ENCODE measurements at places on chromosomes 12 and 14.

DNA sequence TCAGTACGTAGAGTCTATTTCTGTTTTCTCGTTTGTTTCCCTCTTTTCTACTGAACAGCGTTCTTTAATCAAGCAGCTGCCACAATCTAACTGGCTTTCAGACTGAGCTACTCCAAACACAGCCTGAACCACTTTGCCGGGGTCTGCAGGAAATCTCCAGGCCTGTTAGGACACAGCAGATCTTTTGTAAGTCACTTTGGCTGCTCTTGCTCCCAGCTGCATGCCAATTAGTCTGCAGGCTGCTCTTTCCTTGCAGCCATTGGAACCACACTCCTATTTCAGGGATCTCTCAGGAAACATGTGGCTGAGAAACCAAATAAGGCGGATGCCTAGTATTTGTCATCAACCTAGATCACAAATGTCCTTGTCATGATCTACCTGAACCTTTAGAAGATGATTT is 73.6 kb downstream of the TMTC1 start:
- DNase-seq = no peak

GRCh38 chr12:12323591-12323990 is 26.5 kb downstream of the MANSC1 start:
- no peak for DNase-seq

- no peak for DNase-seq
These were observed 125.6 kb upstream of the FGD4 start for GRCh38 chr12:32273712-32274111.

- no peak for DNase-seq
These were observed 550.3 kb downstream of the FSCB start for GRCh38 chr14:43956741-43957140.

- DNase-seq = no peak
These were observed 109.1 kb upstream of the PLXNC1 start for GRCh38 chr12:94039199-94039840.

DNA sequence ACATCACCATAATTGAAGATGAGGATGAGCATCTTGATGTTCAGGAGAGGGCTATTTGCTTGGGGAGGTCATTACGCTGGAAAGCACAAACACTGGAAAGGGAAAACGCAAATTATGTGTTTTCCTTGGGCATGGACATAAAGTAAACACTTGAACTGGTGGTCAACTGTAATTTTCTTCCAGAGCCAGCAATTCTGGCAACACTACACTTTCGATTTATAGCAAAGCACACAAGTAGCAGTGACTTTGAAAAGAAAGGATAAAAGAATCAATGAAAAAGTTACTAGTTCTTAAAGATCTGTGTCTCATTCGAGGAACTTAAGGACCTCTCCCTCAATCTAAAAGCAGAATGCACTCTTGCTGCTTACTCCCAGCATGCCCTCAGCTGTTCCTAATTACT is 2.2 kb downstream of the CLEC14A start:
- DNase-seq = no peak

GRCh38 chr12:112375105-112375504 is 7.1 kb downstream of the HECTD4 start:
- DNase-seq = no peak

- DNase-seq = peak; percentile 42
These were observed 17.9 kb upstream of the PTGR2 start for GRCh38 chr14:73833530-73834260.

DNA sequence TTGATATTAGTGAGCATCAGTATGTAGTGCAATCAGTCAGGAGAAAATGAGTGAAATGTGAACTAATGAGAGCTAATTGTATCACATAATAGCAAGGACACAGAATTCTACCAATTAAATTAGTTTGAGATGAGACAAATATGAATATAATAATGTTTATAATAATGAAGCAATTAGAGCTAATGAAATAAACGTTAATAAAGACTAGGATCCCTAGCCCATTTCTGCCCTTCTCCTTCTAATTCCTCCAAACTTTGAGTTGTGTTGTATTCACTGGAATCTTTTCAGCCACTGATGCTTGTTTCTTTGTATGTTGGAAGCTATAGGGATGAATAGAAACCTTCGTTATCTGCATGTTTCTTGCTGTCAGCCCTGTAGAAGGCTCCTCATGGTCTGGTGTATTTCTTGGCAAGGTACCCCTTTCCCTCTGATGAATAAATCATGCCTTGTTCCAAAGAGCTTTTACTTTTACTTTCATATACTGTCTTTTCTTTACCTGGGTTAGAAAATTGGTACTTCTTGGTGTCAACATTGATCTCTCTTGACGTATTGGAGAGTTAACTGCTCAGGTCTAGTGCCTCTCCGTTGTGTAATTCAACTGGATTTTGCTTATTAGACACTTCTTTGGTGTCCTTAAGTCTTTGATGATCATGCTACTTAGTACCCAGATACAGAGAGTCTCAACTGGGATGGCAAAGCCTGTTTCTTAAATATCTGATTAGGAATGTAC is 154.8 kb downstream of the PTCSC3 start:
- DNase-seq = no peak

DNA sequence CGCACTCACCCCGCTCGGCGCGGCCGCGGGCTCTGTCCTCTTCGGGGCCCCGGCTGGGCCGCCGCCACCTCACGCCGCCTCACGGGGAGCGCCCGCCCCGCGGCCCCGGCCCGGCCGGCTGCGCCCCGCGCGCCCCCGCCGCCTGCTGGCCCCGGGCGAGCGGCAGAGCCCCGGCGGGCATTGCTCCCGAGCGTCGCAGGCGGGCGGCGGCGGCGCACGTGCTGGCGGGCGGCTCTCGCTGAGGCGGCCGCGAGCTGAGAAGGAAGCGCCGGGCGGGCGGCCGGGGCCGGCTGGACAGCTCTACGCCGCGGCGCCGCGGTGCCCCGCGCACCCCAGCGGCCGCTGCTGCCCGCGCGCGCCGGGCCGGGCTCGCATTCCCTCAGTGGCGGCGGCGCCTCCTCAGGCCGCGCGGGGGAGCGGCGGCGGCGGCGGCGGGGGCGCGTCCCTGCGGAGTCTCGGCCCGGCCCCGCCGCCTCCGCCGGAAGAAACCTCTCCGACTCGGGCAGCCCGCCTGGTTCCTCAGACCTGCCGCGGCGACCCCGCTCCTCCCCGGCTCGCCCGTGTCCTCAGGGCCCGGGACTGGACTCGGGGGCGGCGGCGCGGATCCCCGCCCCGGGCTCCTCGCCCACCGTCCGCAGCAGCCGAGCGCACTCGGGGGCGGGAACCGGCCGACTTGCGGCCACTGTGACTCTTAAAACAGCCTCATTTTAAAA is at the start of gene PITPNM2:
Gene PITPNM2 (minus strand): TSS at position 347 of the 713 bp plus-strand sequence. CDS start 116,500 bp downstream, outside the sequence.
- DNase-seq = peak; percentile 25

- DNase-seq = no peak
These were observed 41.6 kb downstream of the SMUG1 start for GRCh38 chr12:54147186-54147585.

GRCh38 chr12:31768046-31768445 is 39.2 kb upstream of the AMN1 start:
- no peak for DNase-seq

DNA sequence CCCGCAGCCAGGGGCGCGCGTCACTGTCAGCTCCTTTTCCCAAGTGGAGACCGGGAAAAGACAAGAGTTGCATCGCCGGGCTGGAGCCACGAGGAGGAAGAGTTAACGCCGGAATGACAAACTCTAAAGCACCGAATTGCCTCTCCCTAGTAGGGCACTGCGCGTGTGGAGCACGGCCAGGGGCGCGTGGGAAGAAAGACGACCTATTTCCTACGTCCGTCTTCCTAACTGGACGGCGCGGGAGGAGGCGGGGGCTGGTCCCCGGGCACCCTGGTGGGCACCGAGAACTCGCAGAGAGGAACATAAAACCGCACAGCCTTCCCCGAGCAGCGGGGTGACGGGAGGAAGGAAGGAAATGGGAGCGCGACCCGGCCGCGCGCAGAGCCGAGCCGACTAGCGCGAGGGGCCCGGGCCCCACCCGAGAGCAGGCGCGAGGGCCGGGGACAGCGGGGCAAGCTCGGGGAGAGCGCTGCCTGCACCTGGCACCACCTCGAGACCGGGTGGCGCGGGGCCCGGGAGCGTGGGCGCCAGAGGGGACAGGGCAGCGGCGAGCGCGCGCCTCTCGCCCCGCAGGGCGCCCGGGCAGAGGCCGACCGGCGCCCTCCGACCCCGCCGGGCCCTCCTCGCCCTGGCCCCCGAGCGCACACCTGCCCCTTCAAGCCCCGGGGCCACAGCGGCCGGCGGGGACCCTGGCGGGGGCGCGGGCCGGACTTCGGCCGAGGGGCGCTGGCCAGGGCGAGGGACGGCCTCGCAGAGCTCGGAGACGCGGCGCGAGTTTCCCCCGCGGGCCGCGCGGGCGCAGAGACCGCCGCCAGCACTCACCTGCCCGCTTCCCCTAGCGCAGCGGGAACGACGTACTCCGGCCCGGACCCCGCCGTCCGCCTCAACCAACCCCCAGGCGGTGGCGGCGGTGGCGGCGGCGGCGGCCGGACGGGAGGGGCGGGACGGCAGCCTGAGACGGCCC is at the start of gene SETD3:
Gene SETD3 (minus strand): TSS at position 954 of the 964 bp plus-strand sequence. CDS start 15,054 bp downstream, outside the sequence.
- peak; percentile 7 for DNase-seq

DNA sequence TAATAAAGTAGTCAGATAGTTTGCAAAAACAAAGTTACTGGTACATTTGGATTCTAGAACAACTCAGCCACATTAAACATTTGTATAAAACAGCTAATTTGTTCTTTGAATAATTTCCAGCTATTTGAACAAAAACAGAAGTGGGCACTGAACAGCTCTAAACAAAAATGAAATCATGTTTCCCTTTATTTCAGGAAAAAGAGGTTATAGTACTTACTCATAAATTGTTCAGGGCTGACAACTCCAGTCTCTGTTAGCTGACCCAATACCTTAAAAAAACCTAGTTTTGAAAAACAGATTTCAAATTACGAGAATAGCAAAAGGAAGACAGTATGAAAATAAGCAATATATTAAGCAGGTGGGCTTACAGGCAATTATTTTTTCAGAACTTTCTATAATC is 8.2 kb downstream of the GNPNAT1 start:
- no peak for DNase-seq

DNA sequence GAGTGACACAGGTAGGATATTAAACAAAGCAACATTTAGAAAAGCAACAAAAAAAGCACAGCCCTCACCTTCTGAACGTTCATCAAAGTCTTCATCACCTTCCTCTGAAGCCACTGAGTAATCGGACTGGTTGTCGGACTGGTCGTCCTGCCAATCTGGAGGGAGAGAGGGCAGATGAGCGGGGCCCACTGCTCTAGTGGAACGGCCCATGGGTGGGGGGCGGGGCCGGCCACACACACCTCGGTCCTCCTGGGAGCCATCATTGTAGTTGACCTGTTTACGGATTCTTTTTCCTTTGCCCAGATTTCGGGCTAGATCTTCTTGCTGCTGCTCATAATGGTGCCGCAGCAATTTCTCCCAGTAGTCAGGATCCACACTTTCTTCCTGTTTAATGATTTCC is 14.9 kb upstream of the NOP2 start:
- no peak for DNase-seq

GRCh38 chr12:46342562-46343033 is 30.0 kb downstream of the SLC38A2 start:
- peak; percentile 56 for DNase-seq

DNA sequence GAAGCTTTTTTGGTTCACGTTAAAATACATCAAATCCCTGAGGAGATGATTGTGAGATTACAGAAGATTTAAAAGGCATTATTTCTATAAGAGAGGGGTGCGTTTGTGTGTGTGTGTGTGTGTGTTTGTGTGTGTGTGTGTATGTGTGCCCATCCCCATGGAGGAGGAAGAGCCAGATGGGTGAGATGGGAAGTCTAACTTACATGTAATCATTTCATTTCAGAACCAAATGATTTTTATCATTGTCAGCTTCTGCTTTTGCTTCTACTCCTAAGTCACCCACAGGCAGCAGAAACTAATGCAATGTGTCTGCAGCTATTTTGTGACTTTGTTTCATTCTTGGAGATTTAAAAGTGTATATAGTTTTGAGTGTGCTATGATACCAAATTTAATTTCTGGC is 68.7 kb downstream of the SLC4A8 start:
- no peak for DNase-seq

DNA sequence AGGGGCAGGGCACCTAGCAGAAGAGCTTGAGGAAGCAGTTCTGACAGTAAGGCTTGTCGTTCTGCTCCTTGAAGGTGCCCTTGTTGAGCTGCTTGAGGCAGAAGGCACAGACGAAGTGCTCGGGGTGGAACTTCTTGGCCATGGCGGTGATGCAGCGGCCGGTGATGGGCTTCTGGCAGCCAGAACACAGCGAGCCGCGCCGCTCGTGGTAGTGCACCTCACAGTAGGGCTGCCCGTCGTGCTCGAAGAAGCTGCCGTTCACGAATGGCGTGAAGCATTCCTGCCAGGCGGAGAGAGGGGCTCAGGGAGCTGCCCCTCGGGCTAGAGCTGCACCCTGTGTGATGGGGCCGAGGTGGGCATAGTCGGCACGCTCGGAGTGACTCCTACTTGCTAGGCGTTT is 11.4 kb upstream of the RPLP0 start:
- no peak for DNase-seq

DNA sequence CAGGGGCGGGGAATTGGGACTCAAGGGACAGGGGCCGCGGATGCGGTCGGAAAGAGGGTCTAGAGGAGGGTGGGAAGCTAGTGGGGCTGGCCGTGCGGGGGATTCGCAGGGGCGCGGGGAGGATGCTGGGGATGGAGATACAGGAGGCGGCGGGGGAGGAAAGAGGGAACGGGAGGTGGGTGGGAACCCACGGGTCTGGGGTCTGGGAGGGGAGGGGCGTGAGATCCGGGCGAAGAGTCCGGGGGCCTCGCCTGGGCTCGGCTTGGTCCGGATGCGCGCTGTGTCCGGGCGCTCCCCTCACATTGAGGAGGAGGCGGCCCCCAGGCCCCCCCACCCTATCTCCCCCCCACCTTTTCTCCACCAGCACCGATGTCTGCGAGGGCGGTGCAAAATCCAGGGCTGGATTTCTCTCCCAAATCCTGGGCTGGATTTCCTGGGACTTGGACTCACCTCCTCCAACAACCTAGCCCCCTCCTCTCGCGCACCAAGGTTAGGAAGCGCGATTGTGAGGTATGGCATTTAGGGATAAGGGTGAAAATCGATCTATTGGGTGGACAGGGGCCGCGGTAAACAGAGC is at the start of gene AGAP2:
Gene AGAP2 (minus strand): TSS at position 82 of the 577 bp plus-strand sequence. CDS start 496 bp downstream, outside the sequence.
- DNase-seq = peak; percentile 88

DNA sequence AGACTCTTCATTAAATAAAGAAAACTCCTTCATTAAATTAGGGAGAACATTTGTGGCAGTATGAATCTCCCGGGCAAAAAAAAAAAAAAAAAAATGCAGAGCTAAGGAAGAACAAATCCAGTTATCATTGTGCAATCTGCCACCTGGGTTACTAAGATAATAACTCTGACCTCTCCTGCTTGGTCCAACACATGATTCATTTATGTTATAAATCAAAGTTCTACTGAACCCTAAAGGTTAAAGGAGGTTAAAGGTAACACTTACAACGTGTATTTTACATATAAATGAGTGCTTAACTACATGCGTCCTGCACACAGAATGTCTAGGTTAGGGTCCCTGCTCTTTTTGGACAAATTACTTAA is 4.2 kb downstream of the TGFB3 start:
- no peak for DNase-seq

- DNase-seq = no peak
These were observed 20.7 kb downstream of the YARS2 start for GRCh38 chr12:32734952-32735351.

Data from T1000 (cell line).